ENCODE measurements at places on chromosomes 2 and 18.

GRCh38 chr2:19358242-19359020 is at the start of gene OSR1:
Gene OSR1, minus strand, starts transcription at chr2:19358623. Its CDS starts 4,818 bp downstream, at chr2:19353805.
- peak; percentile 84 for DNase-seq

DNA sequence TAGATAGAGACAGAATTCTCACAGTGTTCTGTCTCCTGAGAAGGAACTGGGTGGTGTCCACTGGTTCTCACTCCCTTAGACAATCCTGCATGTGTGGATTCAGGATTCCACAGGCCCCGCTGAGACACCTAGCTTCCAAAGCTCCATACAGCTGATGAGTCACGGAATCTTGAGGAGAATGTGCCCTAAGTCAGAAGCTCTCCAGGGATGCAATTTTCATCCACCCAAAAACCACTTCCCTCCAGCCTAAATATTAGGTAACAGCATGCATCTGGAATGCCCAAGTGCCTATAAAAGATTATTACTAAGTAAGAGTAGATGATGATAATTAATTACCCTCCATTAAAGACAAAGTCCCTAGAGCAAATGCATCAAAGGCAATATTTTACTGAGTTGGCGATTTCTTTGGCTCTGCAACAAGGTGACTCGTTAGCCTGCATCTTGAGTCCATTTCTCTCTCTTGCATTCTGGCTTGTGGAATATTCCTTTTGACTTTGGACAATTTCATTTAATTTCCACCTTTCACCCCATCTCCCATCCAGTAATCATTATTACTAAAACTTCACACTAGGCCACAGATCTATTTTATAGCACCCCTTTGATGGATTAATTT is 475.1 kb downstream of the TNS1 start:
- DNase-seq: no peak

GRCh38 chr2:238693337-238694093 is 154.4 kb upstream of the TWIST2 start:
- DNase-seq: no peak

GRCh38 chr2:190929919-190930318 is 49.3 kb downstream of the GLS start:
- no peak for DNase-seq

Measured in cardiac muscle cell (in vitro differentiated cells and primary cell).